Left cardiac atrium (tissue), 4 donors: ENCODE measurements at places on chromosomes 16 and 17. TPM values are rescaled to one million over a fixed set of nuclear protein-coding genes. Genes with fewer than 3 reads are reported as not detected.
A peak's percentile ranks its signal among the peaks of the same experiment; 100 is the strongest.

DNA sequence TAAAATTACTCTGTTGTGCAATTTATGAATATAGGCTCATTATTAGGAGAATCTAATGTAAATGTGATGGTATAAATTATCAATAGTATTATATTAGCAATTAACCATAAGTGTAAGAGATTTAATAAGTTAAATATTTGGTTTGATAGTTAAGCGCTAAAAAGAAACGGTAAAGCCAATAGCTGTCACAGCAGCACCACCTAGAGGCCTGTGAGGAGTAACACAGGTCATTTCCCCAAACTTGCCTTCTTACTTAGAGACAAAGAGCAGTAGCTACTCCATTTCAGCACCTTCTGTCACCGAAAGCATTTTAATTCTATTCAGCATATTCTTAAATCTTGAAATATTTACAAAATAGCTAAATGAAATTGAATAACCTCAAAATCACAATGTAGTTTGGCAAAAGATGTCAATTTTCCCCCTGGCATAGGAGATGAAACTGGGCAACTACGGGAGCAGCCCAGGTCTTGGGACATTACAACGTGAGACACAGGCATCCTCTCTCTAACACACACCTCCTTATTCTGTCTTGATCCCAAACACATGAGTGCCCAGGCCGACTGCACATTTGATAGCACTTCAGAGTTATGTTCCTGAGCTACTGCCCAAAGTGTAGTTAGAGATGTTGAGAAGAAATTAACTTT, 14.3 kb upstream of the DYNLRB2 start:
- peak; percentile 28 for DNase-seq

DNA sequence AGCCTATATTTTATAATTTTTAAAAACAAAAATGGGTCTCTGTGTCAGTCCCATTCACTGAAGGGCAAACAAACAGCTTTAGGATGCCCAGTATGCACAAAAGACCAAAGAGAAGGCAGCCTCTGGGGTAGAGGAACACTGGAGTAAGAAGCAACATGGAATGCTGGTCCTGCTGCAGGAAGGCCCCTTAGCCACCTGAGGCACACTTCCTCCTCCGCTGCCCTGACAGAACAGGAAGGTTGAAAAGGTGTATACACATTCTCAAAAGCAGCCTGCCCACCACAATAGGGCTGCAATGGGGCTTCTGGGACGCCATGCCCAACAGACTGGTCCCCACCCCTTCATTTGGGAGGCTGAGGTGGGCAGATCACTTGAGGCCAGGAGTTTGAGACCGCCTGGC, 19.5 kb downstream of the TOM1L2 start:
- no peak for DNase-seq

GRCh38 chr16:15966836-15967546, 17.6 kb downstream of the ABCC1 start:
- no peak for DNase-seq

DNA sequence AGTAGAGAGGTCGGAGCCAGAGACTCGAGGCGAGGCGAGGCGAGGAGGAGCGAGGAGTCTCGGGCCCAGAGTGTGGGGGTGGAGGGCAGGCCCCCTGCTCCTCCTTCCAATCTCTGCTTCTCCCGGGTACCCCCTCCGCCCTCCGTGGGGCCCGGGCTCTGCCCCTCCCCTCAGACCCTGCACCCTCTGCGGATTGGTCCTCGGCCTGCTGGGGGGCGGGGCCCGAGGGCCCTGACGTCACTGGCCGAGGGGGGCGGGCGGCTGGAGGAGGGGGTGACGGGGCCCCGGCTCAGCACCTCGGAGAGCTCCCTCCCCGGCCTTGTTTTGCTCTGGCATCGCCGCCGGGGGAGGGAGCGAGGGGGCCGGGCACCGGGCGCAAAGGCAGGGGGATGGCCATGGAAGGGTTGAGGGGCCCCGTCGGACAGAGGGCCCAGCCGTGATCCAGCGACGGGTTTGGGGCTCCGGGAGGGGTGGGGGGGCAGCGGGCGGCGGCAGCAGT, at the start of gene RUNDC3A:
Gene RUNDC3A, plus strand, starts transcription at position 282 of the 499 bp plus-strand sequence. CDS start 232 bp downstream, outside the sequence.
- DNase-seq, result peak; percentile 89

GRCh38 chr16:58085584-58086251, 43.5 kb downstream of the CFAP20 start:
- no peak for DNase-seq

DNA sequence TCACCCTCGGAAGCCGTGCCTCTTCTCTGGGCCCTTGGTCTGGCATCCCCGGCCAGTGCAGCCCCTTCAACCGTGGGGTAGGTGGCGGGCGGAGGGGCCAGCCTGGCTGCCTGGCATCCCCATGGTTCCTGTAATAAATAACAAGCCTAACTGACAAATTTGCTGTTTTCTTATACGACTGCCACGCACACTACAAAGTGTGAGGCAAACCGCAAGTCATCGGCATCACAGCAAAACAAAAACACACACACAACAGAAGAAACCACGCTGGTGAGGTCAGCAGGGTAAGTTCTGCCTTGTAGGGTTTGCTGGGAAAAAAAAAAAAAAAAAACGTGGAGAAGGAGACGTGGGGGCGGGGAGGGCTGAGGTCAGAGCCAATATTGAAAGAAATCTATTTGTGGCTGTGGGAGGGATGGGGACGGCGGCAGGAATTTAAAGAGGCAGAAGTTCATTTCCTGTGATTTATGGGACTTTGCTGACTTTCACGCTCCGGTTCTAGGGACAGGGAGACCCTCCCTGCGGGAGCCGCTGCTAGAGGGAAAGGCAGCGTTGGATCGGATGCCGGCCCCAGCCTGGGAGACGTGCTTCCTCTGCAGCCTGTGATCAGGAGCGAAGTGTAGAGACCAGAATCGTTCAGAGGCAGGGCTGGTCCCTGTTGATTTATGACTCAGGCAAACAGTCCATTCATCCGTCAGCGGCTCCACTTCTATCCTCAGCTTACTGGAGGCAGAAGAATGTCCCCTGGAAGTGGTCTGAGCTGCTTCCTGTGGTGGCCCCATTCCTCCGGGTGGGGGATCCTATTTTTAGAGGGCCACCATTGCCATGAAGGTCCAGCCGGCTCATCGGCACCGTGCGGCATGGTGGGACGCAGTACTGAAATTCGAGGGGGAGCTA, 162.8 kb downstream of the FOXL1 start:
- DNase-seq, result peak; percentile 70

DNA sequence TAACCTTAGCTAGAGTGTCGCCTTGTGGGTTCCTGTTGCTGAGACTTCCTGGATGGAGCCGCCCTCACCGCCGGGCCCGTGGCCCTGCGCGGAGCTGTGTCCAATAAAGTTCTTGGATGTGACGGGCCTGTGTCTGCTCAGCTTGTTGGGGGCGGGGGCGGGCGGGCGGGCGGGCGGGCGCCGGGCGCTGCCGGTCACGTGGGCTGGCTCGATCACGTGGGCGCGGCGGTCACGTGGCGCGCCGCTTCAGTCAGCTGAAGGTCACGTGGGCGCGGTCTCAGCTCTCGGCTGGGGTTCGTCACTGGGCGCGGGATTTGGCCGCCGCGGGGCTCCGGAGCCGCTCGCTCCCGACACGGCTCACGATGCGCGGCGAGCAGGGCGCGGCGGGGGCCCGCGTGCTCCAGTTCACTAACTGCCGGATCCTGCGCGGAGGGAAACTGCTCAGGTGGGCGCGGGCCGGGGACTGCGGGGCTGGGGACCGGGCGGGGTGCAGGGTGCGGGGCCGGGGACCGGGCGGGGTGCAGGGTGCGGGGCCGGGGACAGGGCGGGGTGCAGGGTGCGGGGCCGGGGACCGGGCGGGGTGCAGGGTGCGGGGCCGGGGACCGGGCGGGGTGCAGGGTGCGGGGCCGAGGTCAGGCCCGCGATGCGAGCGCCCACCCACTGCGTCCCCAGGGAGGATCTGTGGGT, at the start of gene AMDHD2:
Gene AMDHD2, plus strand, starts transcription at position 275 of the 687 bp plus-strand sequence. Its CDS starts 88 bp downstream, at position 363.
- DNase-seq, result peak; percentile 94

DNA sequence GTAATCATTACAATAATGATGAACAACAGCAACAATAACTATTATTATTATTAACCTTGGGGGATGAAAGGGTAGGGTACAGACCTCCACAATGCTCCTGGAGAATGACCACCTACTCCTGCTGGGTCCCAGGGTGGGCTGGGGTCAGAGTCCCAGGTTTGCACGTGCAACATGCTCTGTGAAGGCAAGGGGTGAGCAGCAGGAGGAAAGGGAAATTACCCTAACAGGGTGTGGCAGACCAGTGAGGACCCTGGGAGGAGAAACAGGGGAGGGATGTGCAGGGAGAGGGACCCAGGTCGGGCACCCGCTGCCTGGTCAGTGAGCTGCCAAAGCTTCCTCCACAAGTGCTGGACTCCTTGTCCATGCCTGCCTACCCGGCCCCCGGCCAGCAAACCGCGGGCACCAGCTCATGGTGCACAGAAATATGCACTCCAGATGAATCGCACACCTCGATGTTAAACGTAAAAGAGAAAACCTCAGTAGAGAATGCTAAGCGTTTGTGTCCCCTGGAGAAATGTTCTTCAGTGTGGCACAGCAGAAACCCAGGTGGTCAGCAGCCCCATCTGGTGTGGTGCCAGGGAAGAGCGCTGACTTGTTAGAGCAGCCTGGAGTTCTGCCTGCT, 767.1 kb downstream of the KCNJ18 start:
- DNase-seq, result no peak

DNA sequence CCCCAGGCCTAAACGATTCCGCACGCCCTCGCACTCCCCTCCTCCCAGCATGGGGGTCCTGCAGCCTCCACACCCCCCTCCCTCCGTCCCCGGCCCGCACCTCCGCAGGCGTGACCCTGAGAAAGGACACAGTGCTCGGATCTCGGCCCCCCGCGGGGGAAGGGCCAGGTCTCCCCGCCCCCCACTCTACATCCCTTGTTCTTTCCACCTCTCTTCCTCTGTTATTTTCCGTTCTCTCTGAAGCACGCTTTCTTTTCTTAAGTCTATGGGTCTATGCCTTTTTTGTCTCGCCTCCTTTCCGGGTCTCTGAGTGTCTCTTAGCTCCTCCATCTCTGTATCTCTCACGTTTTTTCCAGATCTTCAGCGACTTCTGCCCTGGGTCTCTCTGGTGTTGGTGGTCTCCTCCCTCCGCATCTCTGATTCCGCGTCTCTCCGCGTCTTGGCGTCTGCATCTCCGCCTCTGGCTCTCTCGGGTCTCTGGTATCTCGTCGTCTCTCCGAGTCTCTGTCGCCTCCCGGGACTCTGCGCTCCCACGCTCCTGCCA, 2.1 kb upstream of the HES7 start:
- no peak for DNase-seq

GRCh38 chr17:78563189-78564145, 13.7 kb downstream of the DNAH17 start:
- peak; percentile 87 for DNase-seq

DNA sequence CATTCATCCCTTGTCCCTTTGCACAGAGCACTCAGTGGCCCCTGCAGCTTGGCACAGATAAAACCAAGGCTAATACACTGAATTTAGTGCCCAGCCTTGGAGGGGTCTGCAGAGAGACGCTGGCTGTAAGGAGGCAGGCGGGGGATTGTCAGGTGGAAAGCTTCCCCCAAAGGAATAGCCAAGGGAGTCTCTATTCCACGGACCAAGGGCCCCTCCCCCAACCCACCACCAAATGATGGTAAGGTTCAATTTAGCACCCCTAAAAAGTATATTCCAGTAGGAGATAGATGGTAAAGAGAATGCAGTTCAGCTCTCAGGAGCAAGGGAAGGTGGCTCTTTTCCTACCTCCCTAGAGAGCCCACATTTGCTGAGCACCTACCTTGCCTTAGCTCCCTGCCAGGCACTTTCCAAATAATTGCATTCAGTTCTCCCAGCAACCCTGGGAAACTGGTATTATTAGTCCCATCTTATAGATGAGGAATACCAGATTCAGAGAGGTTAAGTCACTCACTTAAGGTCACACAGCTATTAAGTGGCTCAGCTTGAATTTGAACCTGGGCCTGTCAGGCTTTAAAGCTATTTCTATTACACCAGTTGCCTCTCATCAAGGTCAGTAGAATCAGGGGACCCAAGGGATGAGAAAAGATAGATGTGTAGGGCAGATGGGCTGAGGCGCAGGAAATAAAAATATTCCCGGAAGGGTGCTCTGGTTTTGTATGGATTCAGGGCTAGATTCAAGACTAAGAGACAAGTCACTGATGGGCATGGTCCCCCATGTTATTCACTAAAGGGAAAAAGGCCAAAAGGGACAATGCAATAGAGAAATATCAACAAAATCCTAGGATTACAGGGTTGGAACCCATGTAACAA, 20.0 kb upstream of the ZFHX3 start:
- no peak for DNase-seq

GRCh38 chr17:43308999-43309398, 75.2 kb upstream of the RNU2-1 start:
- DNase-seq, result no peak

DNA sequence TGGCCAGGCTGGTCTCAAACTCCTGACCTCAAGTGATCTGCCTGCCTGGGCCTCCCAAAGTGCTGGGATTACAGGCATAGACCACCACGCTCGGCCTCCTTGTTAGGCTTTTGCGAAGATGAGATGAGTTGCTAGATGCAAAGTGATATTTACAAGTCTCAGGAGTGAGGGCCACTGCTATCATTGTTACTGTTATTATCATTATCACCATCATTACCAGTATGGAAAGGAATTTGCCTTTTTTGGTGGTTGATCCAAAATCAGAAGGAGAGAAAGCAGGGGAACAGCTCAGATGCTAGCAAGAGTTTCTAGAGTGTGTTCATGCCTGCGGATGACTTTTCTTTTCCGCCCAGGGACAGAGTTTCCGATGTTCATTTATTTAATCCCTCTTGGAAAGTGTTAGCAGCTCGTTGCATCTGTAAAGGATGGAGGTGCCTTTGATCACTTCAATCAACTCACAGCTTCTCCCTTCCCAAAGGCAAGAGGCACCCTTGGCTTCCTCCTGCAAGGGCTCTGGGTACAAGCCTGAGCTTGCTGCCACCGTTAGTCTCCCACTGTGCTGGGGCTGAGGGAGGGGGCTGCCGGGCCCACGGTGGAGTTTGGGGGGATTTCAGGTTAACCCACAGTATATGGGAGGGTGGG, 21.6 kb downstream of the ITPRIPL2 start:
- DNase-seq, result no peak

DNA sequence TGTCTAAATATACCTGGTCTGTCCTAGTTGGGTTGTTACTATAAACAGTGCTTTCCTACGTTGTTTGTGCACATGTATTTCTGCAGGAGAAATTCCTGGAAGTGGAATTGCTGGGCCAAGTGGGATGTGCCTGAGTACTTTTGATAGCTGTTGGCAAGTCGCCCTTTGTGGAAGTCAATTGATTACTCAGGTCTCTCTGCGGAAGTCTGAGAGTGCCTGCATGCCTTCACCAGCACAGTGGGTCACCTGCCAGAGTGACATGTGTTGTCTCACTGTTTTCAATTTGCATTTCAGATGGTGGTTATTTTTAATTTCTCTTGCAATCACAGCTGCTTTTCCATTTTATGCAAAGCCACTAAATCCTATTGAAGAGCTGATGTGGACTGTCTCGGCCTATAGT, 2.3 kb upstream of the MVD start:
- no peak for DNase-seq

- DNase-seq, result no peak
These were observed 5.2 kb downstream of the CDH13 start for GRCh38 chr16:82631701-82632685.

GRCh38 chr17:59853168-59853918, 39.4 kb downstream of the TUBD1 start:
- no peak for DNase-seq

The MYH8 gene
- total RNA-seq, result not detected

The ALDH3A1 gene
- 0.32 TPM for total RNA-seq

The KRT20 gene
- total RNA-seq, result not detected

The ARHGDIG gene
- 4.9 TPM for total RNA-seq

The CCDC78 gene
- 0.56 TPM for total RNA-seq

The ZNF597 gene
- 2.3 TPM for total RNA-seq

The CLEC18A gene
- total RNA-seq, result 0.24 TPM

The RNU2-1 gene
- total RNA-seq, result 12,300 TPM

The C16orf89 gene
- total RNA-seq, result 19.4 TPM

The CTRL gene
- total RNA-seq, result 0.97 TPM

The CYGB gene
- 70.8 TPM for total RNA-seq

The MT1E gene
- 114 TPM for total RNA-seq

The SCGB1C2 gene
- not detected for total RNA-seq
